Hindlimb muscle (tissue), 1 donor: ENCODE measurements at places on chromosomes 12 and 14. TPM values are rescaled to one million over a fixed set of nuclear protein-coding genes. Genes with fewer than 3 reads are reported as not detected.

- no peak for DNase-seq
Measured at GRCh38 chr12:113301811-113302210, 33.1 kb downstream of the SLC8B1 start.

DNA sequence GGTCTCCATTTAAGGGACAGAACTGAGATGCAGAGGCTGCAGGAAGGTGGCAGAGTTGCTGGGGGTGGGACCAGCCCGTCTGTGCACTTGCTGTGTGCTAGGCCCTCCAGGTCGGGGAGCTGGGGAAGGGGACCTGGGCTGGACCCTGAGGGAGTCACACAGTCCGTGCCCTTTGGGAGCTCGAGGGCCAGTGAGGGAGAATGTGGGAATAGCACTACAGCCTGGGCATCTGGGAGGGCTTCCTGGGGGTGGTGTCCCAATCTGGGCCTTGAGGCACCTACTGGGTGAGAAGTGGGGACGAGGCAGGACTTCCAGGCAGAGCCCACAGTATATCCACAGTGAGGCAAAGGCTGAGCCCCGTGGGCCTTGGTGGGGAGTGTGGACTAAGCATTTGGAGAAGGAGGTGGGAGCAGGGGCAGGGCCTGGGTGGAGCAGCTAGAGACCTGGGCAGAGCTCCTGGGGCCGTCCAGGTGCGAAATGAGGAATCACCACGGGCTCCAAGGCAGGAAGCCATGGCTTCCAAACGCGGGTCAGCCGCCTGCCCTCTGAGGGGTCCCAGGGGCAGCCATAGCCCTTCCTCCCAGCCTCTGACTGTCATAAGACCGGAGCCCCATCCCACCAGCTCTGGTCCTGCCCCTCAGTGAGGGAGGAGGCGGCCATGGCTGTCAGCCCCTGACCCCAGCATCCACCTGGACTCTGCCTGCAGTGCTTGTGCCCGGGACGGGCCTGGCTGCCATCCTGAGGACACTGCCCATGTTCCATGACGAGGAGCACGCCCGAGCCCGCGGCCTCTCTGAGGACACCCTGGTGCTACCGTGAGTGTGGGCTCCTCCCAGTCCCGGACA lies 6.6 kb downstream of the ASPG start:
- no peak for DNase-seq

- DNase-seq, result peak; percentile 29
Measured at GRCh38 chr12:13981990-13982389, 588 bp upstream of the GRIN2B start.

- no peak for DNase-seq
Measured at GRCh38 chr12:65896743-65897142, 72.5 kb downstream of the HMGA2 start.

- DNase-seq, result no peak
Measured at GRCh38 chr12:59075141-59075540, 154.8 kb upstream of the LRIG3 start.

DNA sequence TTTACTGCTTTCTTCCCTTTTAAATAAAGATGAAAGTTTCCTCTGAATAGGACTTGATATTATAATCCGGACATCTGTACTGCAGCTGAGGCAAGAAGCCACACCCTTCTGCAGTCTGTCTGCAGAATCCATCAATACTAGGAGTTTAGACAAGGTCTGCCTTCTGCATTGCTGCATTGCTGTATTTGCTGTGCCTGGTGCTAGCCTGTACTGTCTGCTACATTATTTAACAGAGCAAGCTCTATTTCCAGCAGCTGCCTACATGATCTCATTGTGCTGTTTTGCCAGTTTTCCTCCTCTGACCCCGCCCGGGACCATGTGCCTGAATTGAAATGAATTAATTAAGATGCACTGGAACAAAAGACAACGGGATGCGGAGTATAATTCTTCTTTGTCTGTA lies 1.7 kb downstream of the TUBA1A start:
- DNase-seq, result peak; percentile 87

DNA sequence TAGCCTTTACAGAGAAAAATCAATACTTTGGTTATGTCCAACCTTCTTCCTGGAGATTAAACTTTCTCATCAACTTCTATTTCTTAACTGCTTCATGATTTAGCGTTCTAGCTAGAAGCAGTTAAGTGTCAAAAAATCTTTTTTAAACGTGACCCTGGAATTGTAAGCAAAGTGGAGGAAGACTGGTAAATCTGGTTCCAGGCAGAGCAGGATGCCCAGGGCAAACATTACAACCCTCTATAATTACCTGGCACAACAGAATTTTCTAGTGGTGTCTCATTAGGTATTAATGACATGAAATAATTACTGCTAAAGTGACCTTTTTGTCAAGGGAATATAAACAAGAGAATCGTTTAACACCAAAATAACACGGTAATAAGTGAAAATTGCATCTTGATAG lies 320.8 kb downstream of the MED13L start:
- no peak for DNase-seq

Gene GPHN
- 12.4 TPM for polyA plus RNA-seq

GRCh38 chr14:69527635-69528034 lies 43.1 kb downstream of the PLEKHD1 start:
- no peak for DNase-seq

GRCh38 chr14:63474111-63474510 lies 69.1 kb downstream of the PPP2R5E start:
- DNase-seq, result no peak

Gene OSBPL8
- 23.9 TPM for polyA plus RNA-seq

- peak; percentile 10 for DNase-seq
Measured at GRCh38 chr12:47686645-47687240, 19.1 kb downstream of the RPAP3 start.

Gene RPL10L
- polyA plus RNA-seq, result not detected

Gene CAND1
- polyA plus RNA-seq, result 77.4 TPM
